ENCODE measurements at places on chromosomes 4 and X.
A peak's percentile ranks its signal among the peaks of the same experiment; 100 is the strongest.

DNA sequence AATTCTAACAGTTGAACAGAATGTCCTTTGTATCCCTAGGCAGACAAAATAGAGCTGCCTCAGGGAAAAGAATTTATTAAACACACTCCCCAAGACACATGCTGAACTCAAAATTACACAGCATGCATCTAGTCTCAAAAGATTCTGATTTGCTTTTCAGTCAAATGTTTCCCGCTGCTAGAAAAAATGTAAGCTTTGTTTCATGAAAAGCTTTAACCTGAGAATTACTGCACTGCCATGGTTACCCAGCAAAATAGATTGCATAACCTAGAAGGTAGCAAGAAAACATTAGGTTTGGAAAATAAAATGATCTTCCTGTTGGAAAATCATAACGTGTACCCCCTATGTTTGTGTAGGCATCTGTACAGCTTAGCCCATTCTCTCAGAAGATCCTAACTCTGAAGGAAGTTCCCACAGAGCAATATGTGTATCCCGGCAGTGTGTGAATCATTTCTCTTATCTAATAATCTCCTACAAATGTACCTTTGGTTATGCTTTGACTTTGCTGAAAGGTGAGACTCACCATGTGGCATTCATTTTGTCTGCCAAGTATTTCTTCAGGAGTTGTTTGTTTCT, 646.9 kb downstream of the STPG2 start:
- DNase-seq: no peak

DNA sequence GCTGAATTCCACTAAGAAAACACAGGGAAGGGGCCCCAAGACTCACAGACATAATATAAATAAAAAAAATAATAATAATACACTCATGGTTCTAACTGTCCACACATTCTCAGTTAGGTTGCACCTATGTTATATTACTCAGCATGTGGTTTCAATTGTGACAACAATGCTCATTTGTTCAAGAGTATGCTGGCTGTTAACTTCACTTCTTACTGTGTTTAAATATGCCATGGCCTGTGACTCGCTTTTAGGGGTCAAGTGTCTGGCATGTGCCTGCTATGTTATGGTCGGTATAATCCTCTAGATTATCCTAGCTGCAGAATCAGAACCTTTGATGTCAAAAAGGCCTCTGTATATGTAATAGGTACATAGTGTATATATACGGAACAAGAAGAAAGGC, 324.8 kb upstream of the INTU start:
- DNase-seq: peak; percentile 11

DNA sequence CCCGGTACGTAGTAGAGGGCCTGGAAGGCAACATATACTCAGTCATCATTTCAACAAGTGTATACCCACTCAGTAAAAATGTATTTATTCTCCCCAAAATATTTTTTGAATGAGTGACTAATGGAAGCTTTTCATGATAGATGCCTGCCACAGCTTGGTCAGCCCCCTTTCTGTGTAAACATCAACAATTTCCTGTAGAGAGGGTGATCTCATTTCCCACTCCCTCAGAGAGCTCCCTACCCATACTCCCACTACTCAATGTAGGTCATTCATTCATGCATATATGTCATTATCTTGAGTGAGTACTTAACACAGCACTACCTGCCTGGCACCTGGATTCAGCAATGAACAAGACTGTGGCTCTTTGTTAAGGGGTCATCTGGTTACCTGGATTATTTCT, 81.9 kb downstream of the STK32B start:
- DNase-seq: no peak

DNA sequence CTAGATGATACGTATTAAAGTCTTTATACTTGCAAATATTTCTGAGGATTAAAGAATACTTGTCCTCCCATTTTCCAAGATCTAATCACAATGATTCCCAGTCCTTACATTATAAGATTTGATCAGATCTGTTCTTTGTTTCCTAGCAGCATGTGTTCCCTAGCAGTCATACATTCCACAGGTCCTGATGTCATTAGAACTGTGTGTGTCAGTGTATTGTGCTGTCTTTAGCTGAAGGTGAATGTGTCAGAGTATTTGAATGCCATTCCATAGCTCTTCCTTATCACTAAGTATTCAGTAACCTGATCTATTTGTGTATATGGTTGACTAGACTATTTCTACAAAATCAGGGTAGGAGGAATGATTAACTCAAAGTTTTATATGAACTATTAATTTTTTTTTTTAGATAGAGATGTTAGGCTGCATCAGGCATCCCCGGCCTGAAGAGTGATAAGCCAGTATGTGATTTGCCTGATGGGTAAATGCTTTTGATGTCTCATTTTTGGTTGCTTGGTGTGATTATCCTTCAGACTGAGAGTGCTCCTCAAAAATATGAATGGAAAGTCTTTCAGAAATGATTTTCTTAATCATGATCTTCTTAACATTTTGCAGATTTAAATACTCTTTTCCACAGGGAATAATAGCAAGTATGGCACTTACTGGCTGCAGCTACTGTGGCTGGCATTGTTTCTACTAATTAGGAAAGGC, 4.4 kb downstream of the ADGRL3 start:
- DNase-seq: no peak

DNA sequence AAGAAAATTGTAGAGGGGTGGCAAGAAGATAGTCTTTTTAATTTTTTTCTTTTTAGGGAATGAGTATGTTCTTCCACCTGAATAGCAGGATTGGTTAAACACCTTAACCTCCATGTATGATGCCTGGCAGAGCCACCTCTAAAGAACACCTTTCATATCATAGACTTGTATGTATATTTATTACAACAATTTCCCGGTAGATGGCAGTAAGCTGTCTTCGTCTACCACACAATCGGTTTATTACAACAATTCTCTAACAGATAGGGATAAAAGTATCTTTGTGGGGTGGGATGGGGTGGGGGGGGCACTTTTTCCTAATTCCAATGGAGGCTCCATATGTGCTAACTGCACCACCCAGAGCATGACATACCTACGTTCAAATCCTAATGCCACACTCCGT, 255.5 kb downstream of the LDB2 start:
- DNase-seq: peak; percentile 26

- peak; percentile 34 for DNase-seq
Observed at GRCh38 chrX:153494541-153495361, at the start of gene BGN. Gene BGN (plus strand): TSS chrX:153494980. CDS start chrX:153504632, 9,652 bp downstream.

DNA sequence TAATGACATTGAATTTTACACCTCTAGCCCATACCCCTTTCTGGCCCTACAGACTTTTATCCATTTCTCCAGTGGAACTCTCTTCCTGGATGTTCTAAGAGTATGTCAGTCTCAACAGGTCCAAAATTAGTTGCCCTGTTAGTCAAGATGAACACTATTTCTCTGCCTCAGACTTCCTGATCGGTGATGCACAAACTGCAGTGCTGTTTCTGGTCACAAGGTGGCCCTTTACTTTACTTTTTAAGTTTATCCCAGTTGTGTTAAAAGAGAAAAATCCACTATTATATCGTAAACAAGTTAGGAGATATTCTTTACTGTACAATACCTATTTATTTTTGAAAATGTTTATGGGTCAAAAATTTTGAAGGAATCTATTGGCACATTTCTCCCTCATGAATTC, 13.1 kb downstream of the TCEAL7 start:
- peak; percentile 63 for DNase-seq

- no peak for DNase-seq
Observed at GRCh38 chrX:56833626-56834025, 104.6 kb downstream of the NBDY start.

- DNase-seq: peak; percentile 47
Observed at GRCh38 chr4:157220371-157220881, at the start of gene GRIA2. Gene GRIA2 (plus strand): TSS chr4:157220728. CDS start chr4:157221043, 315 bp downstream.

DNA sequence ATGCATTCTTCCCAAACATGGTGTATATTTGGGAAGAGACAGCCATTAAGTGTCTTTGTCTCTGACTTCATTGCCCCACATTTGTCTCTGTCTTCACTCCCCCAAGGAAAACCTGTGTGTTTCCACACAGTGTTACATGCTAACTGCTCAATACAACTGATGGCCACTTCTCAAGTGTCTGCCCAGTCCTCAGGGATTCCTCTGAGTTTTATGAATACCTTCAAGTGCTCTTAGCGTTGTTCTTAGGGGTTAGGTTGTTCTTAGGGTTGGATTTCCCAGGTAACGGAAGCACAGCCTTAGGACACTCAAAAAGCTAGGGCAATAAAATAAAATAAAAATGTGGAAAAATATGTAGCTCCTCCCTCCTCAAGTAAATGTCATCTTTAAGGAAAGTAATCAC, 64.7 kb upstream of the PLAC8 start:
- DNase-seq: no peak

DNA sequence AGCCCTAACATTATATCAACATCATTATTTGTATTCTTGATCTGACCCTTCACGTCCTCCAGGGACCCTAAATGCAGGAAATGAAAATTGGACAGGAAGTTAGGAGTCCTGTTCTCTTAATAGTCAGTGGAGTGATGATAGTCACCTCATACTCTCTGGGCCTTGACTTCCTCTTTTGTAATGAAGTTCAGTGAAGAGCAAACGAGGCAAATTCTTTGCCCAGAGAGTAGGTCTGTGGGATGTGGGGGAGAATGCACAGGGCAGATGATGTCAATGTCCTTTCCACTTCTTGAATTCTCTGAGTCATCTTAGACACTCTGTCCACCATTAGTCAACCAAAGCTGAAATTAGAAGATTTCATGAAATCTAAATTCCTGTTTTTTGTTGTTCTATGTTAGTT, 17.1 kb upstream of the GPRIN3 start:
- DNase-seq: peak; percentile 52

DNA sequence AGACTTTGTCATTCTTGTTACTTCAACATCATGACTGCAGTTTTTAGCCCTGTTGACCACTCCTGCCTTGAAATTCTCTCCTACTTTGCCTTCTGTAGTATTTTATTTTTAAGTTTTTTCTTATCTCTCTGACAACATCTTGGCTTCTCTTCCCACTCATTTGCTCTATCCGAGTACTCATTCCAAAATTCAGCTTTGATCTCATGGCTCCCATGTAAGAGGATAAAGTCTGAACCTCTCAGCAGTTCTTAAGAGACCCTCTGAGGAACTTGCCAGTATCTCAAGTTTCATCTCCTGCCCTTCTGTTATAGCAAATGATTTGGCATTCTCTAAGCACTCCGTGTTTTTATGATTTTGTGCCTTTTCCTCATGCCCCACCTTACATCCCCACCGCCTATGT, 67.7 kb downstream of the GALNT7 start:
- DNase-seq: no peak

DNA sequence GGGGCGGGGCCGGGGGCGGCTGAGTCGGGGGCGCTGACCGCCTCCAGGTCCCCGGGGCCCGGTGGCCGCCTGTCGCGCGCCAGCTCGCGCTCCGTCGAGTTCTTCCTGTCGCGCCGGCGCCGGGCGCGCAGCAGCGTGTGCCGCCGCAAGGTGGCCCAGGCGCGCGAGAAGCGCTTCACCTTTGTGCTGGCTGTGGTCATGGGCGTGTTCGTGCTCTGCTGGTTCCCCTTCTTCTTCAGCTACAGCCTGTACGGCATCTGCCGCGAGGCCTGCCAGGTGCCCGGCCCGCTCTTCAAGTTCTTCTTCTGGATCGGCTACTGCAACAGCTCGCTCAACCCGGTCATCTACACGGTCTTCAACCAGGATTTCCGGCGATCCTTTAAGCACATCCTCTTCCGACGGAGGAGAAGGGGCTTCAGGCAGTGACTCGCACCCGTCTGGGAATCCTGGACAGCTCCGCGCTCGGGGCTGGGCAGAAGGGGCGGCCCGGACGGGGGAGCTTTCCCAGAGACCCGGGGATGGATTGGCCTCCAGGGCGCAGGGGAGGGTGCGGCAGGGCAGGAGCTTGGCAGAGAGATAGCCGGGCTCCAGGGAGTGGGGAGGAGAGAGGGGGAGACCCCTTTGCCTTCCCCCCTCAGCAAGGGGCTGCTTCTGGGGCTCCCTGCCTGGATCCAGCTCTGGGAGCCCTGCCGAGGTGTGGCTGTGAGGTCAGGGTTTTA, 1.5 kb downstream of the ADRA2C start:
- no peak for DNase-seq

- DNase-seq: no peak
Observed at GRCh38 chr4:76589402-76589801, 154.4 kb downstream of the SHROOM3 start.

DNA sequence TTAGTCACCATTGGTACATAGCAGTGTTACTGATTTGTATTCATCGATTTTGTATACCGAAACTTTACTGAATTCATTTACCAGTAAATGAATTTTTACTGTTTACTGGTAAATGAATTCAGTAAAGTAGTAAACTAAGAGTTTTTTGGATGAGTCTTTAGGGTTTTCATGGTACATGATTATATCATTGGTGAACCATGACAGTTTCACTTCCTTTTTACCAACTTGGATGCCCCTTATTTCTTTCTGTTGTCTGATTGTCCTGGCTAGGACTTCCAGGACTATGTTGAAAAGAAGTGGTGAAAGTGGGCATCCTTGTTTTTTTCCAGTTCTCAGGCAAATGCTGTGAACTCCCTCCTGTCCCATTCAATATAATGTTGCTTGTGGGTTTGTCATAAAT, 494.9 kb downstream of the GALNTL6 start:
- no peak for DNase-seq

- peak; percentile 7 for DNase-seq
Observed at GRCh38 chrX:73913580-73913979, 350.6 kb downstream of the CHIC1 start.

DNA sequence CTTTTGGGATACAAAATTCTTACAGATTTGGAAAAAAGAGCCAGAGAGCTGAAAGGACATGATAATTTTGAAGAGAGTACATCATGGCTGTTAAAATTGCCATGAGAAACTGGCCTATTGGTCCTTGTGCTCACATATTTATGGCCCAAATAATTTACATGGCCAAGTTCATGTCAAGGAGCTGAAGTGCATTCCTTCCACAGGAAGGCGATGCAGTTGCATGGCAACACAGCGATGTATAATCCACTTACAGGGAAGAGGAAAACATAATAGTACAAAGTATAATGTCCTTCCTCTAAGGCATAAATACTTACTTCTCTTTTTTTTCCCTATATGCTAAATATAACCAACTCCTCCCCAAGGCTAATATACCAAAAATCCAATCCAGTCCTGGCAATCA, 914.5 kb upstream of the AGA start:
- DNase-seq: no peak

DNA sequence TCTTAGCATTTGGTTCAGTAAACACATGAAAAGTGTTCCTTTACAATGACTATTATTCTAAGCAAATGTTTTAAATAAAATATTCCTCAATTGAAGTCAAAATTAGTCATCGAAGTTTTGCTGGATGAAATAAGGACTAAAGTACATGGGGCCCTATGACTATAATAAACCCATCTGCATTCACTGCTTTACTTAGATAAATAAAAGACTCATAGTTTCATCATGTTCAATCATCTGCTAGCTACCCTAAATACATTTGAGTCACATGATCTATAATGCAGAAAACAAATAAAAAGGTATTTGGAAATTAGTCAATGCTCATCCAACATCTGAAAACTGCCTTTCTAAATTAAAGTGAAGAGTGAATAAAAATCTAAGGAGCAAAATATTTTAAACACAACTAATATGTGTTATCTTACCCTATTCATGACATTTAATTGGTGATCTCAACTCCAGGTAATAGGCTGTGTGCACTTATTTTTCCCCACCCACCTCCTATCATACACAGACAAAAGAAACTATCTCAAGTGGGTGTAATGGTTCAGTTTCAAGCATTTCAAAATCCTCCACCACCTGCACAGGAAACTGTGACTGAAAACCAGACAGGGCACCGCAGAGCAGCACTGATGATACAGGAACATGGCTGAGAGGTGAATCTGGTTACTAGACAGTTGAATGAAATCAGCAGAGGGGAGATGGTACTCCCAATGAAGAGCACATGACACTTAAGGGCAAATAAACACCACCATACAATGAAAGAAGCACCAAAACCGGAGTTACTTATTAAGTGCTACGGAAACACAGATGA, 78.6 kb downstream of the CAMK2D start:
- DNase-seq: peak; percentile 89

All from fibroblast of mammary gland (primary cell).